ENCODE measurements at places on chromosomes 3 and 15.

GRCh38 chr3:81295906-81296577 is 465.4 kb downstream of the GBE1 start:
- no peak for DNase-seq

GRCh38 chr3:124113485-124113884 is 121.6 kb upstream of the ROPN1 start:
- no peak for DNase-seq

DNA sequence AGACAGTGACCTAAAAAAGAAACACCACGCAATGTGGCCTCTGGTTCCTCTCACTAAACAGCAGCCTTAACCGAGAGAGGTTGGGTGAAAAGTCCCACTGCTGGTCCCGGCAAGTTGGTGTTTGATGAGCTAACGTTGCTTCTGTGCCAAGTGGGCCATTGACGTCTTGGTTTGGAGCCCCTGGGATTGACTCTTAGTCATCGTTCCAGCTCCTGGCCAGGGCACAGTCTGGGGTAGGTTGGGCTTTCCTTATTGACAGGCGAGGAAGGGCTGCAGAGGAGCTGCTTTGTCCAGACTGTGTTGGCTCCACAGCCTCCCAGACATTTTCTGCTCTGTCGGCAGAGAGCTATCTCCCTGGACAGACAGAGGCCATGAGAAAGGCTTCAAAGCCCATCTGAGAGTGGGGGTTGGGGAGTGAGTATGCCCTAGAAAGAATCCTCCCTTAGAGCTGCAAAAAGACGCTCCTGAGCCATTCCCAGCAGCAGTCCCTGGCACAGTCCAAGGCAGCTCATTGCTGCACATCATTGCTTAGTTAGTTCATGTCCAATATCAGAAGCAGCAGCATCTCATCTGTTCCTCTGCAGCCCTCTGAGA is 28.6 kb upstream of the C3orf80 start:
- DNase-seq = no peak

DNA sequence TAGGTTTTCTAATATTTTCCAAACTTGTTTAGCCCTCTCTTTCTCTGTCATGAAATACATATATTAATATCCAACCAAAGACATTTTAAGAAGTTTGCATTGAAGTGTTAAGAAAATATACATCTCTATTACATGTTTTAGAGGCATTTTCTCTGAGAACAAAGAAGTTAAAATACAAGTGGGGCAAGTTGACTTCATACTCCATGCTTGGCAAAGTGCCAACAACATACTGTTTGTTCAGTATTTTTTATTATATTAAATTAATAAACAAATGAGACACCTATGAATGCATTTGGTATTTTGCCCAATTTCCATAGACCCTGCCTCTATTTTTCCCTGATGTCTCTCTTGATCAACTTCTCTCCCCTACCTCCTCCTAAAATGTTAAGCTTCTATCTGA is 232.8 kb upstream of the MRPL3 start:
- DNase-seq = no peak

DNA sequence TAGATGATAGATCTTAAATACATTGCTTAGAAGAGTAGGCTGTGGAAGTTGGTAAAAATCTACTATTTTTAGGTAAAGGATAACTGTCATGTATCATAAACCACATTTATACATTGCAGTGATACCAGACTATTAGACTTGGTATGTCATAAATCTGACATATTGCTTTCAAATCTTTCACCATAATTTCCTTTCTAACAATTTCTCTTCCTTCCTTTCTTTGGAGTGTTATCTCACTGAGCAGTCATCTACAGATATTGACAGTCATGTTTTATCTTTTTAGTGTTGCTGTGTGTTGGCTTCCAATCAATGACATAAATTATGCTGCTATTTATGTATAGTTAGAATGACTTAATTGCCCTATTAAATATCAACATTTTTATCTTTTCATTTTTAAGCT is 588.7 kb downstream of the TUSC7 start:
- DNase-seq = no peak

Measured in activated CD8-positive, alpha-beta memory T cell treated with anti-CD3 and anti-CD28 coated beads for 48 hours (primary cell).